ENCODE measurements at places on chromosomes 7 and 10.

DNA sequence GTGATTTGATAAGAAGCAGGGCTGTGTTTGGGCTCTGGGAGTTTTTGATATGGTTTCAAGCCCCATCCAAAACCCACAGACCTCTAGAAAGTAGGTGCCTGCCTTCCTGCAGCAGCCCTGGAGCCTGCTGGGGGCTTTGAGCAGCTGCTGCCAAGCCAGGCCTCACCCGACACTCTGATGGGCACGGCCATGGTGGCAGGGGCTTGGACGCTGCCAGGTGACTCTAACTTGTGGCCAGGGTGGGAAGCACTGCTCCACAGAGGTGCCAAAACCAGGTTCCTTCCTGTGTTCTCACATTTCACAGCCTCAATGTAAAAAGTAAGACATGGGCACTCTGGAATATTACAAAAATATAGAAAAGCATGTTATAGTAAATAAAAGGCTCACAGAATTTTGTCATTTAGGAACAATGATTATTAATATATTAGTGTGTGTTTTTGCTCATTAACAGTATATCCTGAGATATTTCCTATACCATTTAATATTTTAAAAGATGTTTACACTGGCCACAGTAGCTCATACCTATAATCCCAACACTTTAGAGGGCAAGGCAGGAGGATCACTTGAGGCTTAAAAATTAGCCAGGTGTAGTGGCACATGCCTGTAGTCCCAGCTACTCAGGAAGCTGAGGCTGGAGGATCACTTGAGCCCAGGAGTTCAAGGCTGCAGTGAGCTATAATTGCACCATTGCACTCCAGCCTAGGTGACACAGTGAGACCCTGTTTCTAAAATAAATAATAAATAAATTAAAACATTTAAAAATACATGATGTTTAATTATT lies 95.1 kb downstream of the EGFR start:
- DNase-seq = no peak

GRCh38 chr7:1514995-1515401 lies 10.8 kb upstream of the INTS1 start:
- no peak for DNase-seq

DNA sequence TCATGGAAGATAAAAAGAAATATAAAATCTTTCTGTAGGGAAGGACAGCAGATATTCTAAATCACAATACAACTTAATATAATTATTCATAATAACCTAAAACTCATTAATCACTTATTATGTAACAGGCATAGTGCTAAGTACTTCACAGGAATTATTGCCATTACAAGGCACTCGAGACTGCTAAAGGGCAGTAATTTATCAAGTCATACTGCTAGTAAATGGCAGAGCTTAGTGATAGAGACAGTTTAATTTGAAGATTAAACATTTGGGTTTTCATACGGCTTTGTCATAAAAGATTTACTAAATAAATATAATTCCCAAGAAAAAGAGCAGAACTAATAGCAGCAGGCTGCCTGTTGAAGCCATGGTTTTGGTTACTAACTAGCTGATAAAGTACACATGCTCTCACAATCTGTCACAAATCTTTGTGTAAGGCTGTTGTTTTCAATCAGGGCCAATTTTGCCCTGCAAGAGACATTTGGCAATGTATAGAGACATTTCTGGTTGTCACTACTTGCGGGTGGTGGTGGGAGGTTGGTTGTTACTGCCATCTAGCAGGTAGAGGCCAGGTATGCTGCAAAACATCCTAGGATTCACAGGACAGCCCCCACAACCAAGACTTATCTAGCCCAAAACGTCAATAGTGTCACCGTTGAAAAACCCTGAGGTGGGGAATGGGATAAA lies 233.3 kb upstream of the CACNA2D1 start:
- no peak for DNase-seq

DNA sequence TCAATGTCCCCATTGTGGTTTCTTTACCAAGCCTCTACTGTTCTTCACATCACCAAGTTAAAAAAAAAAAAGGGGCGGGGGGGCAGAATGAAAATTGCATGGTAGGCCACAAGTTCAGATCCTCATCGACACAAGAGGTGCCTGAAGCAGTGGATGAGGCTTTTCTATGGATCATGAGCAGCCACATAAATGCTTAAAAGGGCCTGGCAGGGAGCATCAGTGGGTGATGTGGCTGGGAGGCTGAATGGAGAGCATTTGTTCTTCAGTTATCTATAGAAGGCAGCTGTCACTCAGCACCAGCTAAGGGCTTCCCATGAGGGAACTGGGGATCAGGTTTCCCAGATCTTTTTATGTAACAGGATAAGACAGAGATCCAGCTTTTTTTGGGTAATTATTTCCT lies 117.9 kb downstream of the CFTR start:
- no peak for DNase-seq

All from stimulated activated CD8-positive, alpha-beta memory T cell treated with anti-CD3 and anti-CD28 coated beads, Interleukin-4, amount 100 ng/mL, for 1 hour (primary cell).